ENCODE measurements at places on chromosomes 2 and 18. TPM values are rescaled to one million over a fixed set of nuclear protein-coding genes. Genes with fewer than 3 reads are reported as not detected.

Gene ME2
- 24.1 TPM for total RNA-seq

Gene EHD3
- 2.3 TPM for total RNA-seq

Gene DSG2
- 19.1 TPM for total RNA-seq

Gene CLEC4F
- total RNA-seq = 3.3 TPM

Gene ALPG
- not detected for total RNA-seq

Gene ANKRD30B
- total RNA-seq = 0.26 TPM

Gene FLACC1
- total RNA-seq = 2.3 TPM

DNA sequence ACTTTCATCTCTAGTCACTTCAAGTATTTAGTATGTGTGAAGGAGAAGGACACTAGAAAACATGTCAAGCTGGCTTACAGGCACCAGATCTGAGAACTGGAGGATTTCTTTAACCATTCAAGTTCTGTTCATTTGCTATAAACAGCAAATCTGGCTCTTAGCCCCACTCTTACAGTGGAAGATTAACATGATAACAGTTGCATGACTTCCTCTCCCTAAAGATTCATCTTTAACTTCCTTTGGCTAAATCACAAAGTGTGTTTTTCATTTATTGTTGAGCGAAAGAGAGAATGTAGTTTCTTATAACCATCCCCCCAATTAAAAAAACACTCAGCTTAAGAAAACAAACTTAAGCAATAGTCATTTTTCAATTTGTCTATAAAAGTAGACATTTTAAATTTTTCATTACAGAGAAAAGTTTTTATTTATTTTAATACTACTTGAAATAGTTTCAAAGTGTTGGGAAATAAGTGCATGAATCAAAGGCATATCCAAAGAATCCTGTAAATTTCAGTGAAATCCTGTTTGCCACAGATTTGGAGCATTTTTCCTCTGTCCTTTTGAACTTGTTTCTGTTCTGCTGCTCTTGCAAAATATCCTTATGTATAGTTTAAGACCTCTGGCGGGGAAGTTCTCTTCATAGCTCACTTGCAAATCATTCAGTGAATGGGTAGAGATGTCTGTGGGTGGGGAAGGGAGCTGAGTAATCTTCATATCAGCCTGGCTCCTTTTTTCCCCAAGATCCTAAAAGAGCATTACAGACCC is 241.0 kb upstream of the RBBP8 start:
- no peak for DNase-seq

- DNase-seq = no peak
Observed at GRCh38 chr2:75647771-75648170, 1.2 kb downstream of the MRPL19 start.

GRCh38 chr2:215982465-215982875 is 30.9 kb downstream of the MREG start:
- DNase-seq = no peak

DNA sequence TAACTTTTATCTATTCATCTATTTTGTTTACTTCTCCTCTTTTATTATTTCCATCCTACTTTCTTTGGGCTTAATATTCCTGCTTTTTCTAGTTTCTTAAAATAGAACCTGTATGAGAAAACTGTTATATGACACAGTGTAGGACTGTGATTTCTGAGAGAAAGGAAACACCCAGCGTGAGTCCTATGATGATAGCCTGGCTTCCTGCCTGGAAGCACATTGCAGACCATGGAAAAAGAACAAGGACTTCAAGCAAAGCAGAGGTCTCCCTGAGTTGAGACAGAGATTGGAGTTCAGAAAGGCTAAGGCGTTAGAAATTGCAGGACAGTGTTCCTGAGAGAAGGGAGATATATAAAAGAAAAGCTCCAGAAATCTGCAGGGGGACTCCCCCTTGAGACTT is 7.8 kb downstream of the RBM44 start:
- DNase-seq = no peak

DNA sequence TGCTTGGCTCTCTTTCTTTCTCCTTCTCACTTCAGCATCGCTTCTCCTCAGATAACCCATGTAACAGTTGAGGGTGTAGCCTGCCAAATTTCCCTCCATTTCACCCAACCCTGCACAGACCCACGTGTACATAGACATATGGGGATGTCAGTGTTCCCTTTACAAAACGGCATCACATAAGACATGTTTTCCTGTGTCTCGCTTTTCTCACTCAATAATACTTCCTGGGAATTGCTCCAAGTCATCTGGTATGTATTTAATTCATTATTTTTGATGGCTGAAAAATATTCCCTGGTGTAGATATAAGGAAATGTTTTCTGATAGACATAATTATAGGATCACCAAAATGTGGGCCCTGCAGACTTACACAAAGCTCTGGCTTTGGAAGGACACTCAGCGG is 176.8 kb downstream of the LOXHD1 start:
- DNase-seq = no peak
